ENCODE measurements at places on chromosomes 7 and 10.
A peak's percentile ranks its signal among the peaks of the same experiment; 100 is the strongest.

- DNase-seq, result no peak
Observed at GRCh38 chr10:97765201-97765600, 6.6 kb downstream of the SFRP5 start.

DNA sequence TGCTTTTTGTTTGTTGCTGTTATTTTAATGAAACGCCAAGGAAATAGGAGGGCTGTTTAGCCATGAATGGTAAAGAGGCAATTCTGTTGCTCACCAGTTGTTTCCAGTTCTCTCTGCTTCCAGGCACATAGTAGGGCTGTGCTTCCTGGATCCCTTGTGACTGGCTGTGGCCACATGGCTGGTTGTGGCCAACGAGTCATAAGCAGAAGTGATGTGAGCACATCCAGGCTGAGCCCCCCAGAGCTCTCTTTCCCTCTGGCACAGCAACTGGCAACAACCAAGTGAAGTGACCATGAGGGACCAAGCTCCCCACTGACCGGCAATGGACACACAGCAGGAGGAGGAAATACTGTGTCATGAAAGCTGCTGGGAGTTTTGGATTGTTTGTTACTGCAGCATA is 10.3 kb downstream of the GRID1 start:
- DNase-seq, result no peak

- peak; percentile 48 for DNase-seq
Observed at GRCh38 chr7:117212969-117213877, 109.6 kb downstream of the WNT2 start.

GRCh38 chr7:29113384-29114102 is 32.8 kb downstream of the CPVL start:
- no peak for DNase-seq

DNA sequence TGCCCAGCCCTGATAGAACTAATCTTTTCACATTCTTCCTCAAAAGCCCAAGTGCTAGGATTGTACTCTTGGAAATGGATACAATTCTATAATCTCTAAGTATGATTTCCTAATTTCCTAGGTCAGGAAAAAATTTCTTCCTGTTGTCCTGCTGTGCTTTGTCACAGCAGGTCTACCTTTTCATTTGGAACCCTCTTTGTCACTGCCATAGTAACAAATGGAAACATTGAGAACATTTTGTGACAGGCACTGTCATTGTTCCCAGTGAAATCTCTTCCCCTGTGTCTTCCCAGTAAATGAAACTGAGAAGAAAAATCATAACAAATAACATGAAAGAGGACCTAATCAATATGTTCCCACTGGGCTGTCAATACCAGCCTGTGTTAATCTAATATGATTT is 150.9 kb upstream of the KAT6B start:
- no peak for DNase-seq

GRCh38 chr7:125375942-125376341 is 446.3 kb upstream of the POT1 start:
- no peak for DNase-seq

DNA sequence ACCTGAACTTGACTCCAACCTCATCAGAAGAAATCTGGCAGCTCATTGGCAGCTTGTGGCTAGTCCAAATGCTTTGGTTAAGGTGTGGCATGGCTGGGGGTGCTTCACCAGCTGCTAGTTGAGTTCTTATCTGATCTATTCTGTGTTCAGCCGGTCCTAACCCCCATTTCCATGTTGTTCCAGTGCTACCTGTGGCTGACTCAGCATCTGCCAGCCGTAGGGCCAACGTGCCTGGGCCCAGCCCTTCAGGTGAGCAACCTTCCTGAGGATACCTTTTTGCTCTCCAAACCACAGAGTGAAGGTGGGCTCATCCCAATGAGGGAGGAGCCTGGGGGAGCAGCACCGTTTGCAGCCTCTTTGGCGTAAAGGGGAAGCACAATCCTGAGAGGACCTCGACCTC is 46.8 kb upstream of the C10orf120 start:
- no peak for DNase-seq

- no peak for DNase-seq
Observed at GRCh38 chr10:111347386-111348013, 270.7 kb downstream of the ADRA2A start.

GRCh38 chr7:41855798-41856197 is 152.9 kb upstream of the INHBA start:
- DNase-seq, result peak; percentile 49

- no peak for DNase-seq
Observed at GRCh38 chr7:94330269-94331020, 64.2 kb upstream of the COL1A2 start.

GRCh38 chr7:103718482-103719061 is 270.9 kb downstream of the RELN start:
- DNase-seq, result peak; percentile 51

DNA sequence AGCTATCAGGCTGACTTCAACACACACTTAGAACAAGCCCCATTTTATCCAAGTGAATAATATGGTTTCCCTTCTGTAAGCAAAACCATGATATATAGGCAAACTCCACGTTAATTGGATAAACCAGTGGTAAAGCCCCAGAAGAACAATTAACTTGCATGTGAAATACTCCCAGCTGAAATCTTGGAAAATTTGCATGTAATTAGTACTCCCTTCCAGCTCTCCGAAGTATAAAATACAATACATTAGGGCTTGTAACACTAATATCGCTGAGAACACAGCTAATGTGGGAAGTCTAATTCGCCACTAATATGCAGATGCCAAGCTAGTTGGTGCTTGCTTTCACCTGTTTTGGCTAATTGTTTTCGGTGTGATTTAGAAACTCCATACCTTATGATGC is 859.0 kb upstream of the AUTS2 start:
- DNase-seq, result no peak

- peak; percentile 65 for DNase-seq
Observed at GRCh38 chr10:35127289-35127891, 744 bp downstream of the CREM start.

- DNase-seq, result peak; percentile 10
Observed at GRCh38 chr10:88395677-88396076, 187.4 kb downstream of the RNLS start.

DNA sequence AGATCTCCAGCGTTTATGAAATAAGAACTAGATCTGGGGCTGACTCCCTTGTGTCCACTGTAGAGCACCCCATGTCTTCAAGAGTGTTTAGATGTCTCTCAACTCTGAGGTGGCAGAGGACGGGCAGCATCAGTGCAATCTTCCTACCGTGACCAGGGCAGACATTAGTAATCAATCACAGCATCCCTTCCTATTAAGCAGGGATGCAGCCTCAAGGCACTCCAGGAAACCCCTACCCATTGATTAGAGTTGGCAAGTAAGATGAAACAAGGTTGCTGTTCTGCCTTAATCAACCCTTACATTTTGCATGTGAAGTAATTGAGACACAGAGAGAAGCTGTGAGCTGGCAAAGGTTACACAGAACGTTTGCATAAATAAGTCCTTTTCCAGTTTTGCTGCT is 283.7 kb upstream of the ZMIZ1 start:
- DNase-seq, result no peak

- peak; percentile 11 for DNase-seq
Observed at GRCh38 chr7:88306590-88307048, at the start of gene STEAP4. STEAP4 (minus strand) TSS chr7:88306894; CDS start chr7:88284269, 22,625 bp downstream.

- no peak for DNase-seq
Observed at GRCh38 chr10:47115322-47115721, 184.7 kb upstream of the GDF10 start.

DNA sequence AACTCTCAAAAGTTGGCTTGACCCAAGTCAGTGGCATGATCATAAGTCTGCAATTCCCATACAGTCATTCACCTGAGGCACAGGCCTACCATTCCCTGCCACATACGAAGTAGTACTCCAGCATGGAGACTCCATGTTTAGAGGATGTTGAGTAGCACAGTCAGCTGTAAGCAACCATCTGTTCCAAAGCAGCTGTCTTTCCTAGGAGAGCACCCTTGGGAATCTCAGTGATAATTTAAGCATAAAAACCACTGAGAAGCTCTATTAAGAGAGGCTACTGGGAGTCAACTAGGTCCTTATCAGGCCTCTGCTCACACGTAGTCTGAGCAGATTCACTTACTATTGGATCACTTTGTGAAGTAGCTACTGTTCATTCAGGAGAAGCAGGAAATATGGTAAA is 61.6 kb upstream of the UNC5B start:
- DNase-seq, result no peak

DNA sequence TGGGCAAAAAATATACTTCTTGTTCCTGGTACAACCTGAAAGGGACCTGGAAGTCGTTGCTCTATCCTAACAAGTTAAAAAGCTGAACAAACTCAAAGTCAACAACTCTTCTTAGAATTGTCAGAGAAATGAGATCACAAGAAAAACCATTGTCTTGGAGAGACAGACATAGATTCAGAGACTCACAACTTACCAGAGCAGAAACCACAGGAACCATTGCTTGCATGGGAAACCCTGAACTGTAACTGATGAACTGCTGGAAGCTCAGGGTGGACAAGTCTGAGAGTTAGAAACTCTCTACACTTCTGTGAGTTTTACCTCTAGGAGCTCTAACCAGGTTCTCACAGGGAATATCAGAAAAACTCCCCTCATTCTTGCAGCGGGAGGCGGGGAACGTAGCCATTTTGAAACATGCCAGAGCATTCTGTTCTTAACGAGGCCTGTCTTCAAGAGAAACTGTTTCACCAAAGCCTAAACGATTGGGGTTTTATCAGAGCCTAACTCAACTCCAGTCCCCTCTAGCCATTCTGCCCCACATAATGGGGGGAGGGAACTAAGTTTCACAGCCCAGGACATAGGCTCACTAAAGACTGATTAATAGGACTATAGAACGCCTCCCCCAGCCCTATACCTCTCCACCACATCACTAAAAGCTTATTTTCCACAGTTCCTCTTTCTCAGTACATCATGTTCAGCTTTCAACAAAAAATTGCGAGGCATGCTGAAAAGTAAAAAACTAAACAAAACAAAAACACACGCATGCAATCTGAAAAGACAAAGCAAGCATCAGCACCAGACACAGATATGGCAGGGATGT is 12.0 kb upstream of the GSDME start:
- DNase-seq, result no peak

DNA sequence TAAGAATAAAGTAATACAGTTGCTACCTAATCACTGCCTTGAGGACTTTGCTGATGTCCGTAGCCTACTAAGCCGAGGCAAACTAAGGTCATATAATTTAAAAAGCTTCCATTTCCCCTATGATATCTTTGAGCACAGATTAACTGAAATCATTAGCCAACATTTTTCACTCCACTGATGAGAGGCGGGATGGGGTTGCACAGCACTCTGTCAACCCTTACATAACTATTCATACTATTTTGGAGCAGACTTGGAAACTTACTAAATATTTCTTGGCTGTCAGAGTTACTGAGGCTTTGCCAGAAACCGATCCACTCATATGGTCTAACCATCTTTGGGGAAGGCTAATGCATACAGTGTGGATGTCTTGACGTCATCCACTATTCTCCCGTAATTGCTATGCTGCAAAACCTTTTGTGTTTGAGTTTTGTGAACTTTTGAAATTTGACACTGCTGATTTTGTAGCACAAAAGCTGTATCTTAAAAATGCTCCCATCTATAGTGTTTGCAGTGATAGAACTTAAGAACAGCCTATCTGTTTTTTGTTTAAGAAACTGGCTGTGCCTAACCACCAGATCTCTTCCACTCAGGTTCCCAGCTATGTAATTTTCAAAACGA is 248.7 kb downstream of the TSPAN12 start:
- DNase-seq, result no peak

DNA sequence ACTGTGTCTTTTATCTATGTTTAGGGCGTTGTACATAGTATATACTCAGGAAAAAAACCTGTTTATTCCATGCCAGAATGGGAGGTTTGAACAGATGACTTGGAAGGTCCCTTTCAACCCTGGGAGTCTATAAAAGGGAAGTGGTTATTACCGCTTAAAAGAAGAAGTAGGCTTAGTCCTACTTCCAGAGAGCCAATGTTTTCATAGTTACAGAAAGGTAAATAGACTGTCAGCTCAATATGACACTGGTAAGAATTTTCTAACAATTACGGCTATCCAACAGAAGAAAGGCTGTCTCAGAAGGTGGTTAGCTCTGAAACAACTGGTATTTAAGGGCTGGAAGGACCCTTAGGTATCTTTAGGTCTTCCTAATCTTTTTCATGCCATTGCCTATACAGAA is 1.1 kb upstream of the TFAM start:
- no peak for DNase-seq

- DNase-seq, result no peak
Observed at GRCh38 chr10:124300224-124300623, 118.5 kb downstream of the OAT start.

GRCh38 chr7:130154501-130155317 is 50.5 kb downstream of the TMEM209 start:
- DNase-seq, result no peak

DNA sequence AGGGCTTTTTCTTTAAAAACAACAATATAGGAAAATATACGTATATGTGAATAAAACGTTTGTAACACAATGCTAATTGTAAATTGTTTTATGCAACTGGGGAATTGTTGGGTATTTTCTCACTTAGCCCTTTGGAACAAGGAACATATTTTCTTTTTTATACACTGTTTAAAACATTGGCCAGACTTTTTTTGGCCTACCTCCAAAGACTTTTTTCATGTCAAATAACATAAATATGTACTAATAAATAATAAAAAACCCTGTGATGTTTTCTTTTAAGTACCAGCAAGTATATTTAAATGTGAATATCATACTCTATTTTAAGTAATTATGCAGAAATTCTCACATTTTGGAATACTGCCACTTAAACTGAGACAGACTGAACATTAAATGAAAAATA is 15.7 kb downstream of the TMEM106B start:
- no peak for DNase-seq

DNA sequence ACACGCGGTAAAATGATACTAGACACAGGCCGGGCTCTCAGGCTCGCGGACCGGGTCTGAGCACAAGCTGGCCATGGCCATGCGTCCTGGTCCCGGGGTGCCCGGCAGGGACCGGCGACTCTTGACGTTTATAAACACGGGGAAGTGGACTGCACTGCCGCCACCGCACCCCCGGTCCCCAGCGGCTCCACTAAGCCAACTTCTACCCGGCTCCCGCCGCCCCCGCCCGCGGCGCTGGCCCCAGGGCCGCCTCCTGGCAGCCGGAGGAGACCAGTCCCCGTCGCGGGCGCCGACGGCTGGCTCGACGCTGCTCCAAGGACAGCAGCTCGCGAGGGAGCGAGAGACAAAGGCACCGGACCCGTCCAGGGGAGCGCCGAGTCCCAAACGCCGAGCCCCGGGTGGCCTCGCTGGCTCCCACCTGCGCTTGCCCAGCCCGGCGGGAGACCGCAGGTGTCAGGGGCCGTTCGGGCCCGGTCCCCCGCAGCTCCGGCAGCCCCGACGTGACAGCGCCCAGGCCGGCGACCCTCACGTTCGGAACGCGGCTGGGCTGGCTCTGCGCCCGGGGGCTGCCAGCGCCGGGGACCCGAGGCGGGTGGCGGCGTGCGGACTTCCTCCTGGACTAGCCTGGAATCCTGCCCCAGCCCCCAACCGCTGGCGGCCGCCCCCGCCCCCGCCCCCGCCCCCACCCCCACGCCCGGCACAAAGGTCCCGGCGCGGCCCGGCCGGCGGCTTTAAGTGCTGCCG is 517 bp downstream of the ITGB1 start:
- no peak for DNase-seq
